ENCODE measurements at places on chromosomes 4 and X.

DNA sequence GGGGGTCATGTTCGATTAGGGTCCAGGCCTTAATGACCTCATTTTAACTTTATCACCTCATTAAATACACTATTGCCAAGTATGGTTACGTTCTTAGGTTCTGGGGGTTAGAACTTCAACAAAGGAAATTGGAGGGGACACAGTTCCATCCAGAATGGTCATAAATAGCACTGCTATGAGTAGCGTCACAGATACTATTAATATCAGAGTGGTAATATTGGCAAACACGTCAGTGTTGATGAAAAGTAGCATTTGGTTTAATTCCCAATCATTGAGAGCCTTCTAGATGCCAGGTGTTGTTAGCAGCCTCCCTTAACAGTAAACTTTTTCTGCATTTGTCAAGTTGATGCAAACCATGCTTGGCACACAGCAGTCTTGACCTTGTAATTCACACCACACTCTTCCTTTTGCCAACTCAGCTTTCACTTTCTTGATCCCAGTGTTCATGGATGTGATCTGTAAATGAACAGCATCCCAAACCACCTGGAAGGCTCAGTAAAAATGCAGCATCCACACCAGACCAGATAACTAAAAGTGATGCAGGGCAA, 912.5 kb upstream of the TENM3 start:
- DNase-seq, result no peak

GRCh38 chr4:165319030-165319429, 8.4 kb upstream of the MSMO1 start:
- no peak for DNase-seq

DNA sequence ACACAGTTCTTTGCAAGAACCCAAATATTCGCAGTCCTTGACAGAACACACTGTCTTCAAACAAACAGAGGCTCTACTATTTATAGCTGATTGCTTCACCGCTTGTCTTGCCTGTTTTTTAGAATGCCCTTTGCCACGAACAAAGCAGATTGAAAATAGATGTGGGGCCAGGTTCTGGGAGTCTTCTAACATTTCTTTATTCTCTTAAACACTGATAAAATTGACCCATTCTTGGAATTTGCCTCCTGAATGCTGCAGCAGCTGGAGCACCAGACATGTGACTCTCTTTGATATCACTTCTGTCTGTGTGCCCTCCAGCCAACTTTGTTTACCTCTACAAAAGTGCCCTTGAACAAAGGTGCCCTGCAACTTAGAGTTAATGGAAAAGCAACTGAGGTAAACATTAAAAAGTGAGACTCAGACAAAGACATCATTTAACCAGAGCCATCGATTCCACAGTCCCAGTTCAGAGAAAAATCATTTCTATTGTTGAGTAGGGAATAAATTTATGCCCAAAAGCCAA, 64.2 kb upstream of the SPP1 start:
- no peak for DNase-seq

DNA sequence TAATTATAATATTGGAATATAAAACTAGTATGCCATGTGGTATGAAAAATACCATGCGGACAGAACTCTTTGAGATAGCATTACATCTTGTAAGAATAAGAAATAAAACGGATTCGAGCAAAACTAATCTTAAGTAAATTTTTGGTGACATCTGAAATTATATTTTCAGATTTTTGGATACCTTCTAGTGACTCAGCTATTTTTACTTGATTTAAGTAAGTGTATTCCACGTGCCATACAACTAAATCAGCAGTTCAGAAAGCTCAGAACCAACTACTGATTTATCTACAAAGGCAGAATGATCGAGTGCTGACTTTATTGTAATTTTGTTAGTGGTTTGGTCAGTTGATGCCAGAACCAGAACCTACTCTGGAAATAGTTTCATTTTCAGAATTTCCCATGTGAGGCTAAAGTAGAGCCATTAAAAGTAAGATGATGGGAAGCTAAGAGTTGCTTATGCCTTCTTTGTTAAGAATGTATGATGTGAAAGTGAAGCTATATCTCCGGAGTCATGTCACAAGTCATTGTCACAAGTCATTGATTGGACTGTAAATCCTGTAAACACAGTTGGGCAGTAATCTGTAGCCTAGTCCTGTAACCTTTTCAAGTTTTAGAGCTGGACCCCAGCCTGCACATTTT, 4.0 kb downstream of the ING2 start:
- no peak for DNase-seq

DNA sequence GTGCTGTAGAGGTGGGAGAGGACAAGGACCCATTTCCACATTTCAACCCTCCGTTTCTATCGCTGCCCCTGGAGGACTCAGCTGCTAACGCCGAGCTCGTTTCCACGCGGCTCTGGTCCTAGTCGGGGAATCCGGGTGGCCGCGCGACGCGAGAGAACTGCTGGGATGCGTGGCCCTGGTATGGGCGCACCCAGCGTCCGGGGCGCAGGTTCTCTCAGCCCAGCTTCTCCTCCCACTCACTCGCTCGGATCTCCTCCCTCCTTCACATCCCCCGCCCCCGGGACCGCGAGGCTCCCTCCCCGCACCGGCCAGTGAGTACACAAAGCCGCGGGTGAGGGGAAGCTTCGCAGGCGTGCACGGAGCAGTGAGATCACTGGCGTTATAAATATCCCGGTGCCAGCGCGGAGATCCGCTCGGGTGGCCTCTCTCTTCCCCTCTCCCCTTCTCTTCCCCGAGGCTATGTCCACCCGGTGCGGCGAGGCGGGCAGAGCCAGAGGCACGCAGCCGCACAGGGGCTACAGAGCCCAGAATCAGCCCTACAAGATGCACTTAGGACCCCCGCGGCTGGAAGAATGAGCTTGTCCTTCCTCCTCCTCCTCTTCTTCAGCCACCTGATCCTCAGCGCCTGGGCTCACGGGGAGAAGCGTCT, at the start of gene FGF5:
FGF5 (plus strand) TSS at position 412 of the 649 bp plus-strand sequence; CDS start at position 573, 161 bp downstream.
- DNase-seq, result no peak

- peak; percentile 61 for DNase-seq
Observed at GRCh38 chr4:43132010-43132582, 239.6 kb downstream of the GRXCR1 start.

DNA sequence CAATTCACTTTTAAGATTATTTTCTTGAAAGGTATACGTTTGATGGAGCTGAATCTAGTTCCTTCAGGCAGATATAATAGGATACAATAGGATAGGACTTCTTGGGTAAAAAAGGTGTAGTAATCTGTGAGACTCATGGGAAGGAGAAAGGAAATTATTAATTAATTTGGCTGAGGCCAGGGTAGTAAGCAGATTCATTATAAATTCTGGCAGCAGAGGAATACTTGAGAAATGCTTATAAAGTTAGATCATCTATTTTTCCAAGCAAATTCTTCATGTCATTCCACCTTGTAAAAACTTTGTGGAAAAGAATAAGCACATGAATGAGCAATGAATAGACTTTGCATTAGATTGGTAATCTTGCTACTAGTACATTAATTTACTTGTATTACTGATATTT, 46.9 kb downstream of the GYPE start:
- DNase-seq, result no peak

GRCh38 chr4:89506866-89507491, 199.4 kb upstream of the GPRIN3 start:
- DNase-seq, result no peak

DNA sequence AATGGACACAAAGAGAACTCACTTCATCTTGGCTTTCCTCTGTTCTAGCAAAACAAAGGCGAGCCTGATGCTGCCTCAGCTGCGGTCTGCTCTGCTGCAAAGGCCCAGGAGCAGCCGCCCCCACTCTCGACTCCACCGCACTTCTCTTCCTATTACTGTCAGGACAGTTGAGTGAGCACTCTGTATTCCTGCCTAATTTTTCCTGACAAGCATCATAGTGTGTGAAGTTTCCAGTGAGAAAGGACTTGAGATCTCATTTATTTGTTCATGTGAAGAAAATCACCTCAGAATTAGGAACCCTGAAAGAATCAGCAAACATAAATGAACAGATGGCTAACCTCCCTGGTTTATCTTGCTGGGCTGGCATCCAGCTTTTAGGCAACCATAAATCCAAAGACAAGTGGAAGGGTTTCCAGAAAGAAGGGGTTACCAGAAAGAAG, 15.6 kb downstream of the SCARB2 start:
- no peak for DNase-seq

DNA sequence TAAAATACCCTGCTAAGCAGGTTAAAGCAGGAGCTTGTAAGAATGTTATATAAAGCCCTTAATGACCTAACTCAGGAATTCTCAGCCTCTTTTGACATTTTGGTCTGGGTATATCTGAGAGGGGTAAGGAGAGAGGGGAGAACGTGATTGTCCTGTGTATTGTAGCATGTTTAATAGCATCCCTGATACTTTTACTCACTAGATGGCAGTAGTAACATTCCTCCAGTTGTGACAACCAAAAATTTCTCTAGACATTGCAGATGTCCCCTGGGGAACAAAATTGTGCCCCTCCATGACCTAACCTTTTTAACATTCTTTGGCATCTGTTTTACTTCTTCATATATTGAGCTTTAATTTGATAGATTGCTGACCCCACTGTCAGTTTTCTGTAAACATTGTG, 17.9 kb downstream of the SMARCA5 start:
- DNase-seq, result no peak

- DNase-seq, result no peak
Observed at GRCh38 chrX:19595043-19595677, 79.9 kb upstream of the MAP3K15 start.

DNA sequence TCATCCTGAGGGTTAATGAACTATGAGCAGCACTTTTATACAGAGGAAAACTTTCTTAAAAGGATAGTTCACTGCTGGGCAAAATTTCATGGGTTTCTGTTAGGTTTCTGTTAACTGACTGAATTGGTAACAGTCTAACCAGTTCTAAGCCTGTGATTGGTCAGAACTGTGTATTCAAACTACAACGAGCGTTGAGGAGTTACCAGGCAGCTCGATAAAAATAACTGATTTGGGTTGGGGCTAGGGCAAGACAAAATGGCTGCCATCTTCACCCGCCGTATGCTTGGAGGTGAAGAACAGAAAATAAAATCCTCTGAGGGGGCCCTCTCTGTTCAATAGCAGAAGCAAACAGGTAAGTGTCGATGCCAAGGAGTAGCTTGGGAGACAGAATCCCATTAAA, 22.0 kb downstream of the FAM133A start:
- DNase-seq, result no peak

DNA sequence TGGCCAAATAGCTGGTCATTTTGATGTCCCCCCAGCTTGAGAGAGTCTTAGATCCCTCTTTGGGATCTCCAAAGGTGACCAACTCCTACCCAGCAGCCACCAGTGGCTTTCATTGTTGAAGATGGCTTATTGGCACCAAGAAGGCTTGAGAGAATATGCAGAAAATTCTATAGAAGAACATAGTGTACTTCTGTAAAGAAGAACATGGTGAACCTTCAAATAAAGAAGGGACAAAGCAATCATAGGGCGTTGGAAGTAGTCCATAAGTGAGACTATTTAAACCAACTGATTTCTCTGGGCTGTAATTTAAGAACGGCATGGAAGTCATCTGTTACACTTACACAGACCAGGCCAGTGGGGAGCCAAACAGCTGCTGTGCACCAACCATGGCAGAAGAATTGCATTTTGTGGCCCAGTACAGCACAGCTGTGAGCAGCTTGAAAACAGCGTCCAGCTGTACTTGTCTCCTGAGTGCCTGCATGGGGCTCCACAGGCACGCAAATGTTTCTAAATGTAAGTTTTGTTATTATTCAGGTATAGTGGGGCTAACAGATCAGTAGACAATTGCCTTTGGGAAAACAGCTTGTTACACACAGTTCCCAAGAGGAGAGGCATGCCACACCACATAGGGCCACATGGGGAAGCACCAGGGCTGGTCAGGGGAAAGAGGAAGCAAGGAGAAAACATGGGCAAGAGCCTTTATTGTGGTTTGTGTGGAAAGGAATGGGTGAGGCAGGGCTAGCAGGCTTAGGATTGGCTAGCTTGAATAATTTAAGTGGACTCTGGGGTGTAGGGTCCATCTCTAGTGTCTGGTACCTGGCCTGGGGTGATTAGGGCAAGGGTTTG, 125.0 kb downstream of the ARHGAP6 start:
- no peak for DNase-seq

GRCh38 chr4:96992443-96992842, 1150.8 kb downstream of the STPG2 start:
- DNase-seq, result no peak

DNA sequence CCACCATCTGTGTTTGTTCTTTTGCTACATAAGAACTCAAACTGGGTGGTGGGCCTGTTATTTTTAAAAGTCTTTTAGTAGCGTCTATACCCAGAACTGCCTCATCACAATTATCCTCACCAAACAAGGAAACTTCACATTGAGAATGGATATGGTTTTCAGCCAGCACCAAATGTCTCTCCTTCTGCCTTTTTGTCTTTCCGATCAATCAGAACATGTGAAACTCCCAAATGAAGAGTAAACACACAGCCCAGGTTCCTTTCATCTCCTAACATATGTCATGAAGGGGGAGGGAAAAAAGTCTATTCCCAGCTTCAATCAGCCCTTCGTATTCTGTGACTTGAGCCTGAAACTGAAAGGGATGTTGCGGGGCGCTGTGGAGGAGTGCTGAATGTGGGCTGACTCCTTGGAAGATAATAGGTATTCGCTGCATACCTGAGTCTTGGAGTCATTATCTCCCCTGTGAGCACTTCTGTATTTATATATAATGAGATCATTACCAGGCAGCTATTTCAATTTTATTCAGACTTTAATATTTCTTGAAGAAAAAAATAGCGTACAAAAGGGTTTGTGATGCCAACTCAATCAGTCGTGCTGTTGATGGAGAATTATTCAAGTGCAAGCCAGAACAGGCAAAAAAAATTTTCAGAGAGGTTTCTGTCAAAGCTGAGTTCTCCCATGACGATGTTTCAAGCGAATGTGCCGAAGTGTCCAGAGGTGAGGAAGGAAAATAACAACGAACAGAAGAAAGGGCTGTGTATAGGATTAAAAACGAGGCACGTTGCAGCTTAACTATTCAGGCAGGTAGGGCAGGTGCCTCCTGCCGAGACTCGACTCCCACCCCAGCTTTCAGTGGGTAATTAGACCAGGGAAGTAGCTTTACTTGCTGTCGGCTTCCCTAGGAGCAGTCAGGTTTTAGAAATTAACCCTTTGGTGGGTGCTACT, 163.9 kb upstream of the NOCT start:
- no peak for DNase-seq

DNA sequence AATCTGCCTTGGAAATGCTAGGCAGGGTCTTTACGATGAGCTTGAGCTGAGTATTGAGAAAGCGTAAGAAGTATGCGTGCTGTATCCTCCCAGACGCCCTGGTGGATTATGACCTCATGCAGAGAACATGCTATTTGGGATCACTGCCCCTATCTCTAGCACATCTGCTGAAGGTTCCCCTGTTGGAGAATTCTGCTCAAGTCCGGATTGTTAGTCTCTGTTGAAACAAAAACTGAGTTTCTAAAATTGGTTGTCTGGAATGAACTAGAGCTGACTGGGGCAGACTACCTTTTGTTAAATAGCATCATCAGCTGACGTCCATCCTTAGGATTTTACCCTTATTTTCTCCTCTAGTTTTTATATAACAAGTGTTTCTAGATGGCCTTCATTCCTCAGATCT, 7.5 kb downstream of the FHDC1 start:
- DNase-seq, result no peak

DNA sequence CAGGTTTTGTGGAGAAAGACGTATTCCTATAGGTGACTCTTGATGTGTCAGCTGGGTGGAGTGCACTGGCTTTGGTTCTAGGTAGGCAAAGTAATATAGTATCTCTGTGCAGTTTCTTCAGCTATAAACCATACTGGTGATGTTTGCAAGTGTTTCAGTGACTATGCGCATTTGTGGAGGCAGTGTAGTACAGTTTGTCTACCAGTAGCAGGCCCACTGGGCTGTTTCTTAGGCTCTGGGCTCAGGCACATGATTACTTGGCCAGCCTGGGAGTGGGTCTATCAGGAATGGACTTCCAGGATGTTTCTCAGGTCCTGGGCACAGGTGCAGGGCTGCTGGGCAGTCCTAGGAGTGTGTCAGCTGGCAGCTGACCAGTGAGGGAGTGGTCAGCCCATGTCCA, 51.9 kb upstream of the INTU start:
- no peak for DNase-seq
